Pancreas (tissue), 10 donors: ENCODE measurements at places on chromosomes 12 and 14. TPM values are rescaled to one million over a fixed set of nuclear protein-coding genes. Genes with fewer than 3 reads are reported as not detected.

- no peak for DNase-seq
Observed at GRCh38 chr14:62097824-62098223, 335.6 kb downstream of the SNAPC1 start.

- DNase-seq: peak; percentile 20
Observed at GRCh38 chr12:126069549-126070165, 1004.4 kb downstream of the AACS start.

DNA sequence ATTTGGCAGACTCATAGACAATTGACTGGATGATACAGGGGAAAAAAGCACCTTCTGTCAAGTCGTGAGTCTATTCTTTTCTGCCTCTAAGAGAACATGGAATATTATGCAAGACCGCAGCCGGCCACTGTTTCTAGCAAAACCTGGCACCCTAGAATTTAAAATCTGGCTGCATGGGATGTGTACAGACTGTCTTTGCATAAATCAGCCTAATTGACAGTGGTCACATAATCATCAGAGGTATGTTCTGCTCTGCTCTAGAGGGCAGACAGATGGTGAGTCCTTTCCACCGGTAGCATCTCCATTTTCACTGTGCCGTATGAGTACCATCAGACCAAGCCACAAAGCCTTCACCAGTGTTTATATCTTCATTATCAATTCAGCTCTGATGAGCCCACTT is 80.6 kb downstream of the KCNK10 start:
- no peak for DNase-seq

GRCh38 chr12:123713398-123713797 is 1.2 kb downstream of the ATP6V0A2 start:
- DNase-seq: no peak

- no peak for DNase-seq
Observed at GRCh38 chr14:68147303-68147702, 327.7 kb downstream of the RAD51B start.

The GPHN gene
- 22.3 TPM for total RNA-seq

GRCh38 chr14:70789961-70790360 is 19.4 kb downstream of the MAP3K9 start:
- DNase-seq: no peak

The FICD gene
- total RNA-seq: 8.8 TPM

GRCh38 chr12:114812858-114813761 is 129.1 kb upstream of the TBX3 start:
- DNase-seq: no peak

DNA sequence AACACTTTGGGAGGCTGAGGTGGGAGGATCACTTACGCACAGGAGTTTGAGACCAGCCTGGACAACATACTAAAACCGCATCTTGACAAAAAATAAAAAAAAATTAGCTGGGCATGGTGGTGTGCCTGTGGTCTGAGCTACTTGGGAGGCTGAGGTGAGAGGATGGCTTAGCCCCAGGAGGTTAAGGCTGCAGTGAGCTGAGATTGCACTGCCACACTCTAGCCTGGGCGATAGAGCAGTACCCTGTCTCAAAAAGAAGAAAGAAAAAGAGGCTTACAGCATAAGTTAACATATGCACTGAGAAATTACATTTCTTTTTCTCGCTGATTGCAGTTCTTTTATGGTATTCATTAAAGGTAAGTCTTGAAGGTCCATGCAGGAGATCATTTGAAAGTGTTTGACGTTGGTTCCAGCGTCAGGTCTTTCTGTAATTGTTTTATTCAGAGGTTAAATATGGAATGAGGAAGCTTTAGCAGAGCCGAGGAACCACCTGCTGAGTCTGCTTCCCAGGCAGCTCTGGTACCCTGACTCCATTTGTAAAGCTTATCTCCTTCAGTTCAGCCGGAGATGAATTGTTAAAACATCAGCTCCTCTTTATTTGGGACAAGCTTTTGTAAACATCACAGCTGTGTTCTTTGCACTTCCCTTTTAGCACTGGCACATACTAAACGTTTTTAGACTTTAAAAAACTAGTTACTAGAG is 18.5 kb downstream of the SFSWAP start:
- DNase-seq: no peak

DNA sequence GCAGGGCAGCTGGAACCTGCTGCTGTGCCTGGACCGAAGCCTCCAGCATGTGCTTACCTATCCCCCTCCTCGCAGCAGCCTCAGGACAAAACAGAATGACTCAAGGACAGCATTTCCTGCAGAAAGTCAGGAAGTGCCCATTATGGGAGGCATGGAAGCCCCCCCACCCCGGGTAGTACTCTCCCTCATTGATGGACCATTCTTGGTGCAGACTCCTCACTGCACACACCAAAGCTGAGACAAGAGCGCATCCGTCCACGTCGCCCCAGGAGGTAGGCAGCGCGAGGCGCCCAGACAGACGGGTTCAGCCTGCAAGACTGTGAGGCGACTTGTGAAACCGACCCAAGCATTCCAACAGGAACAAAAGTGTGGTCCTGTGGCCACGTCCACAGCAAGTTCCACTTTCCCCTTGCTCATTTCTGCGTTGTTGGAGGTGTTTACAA is 243.9 kb upstream of the ATXN7L3B start:
- no peak for DNase-seq

The KHNYN gene
- 26.8 TPM for total RNA-seq

GRCh38 chr14:50829489-50830043 is 1.4 kb downstream of the NIN start:
- no peak for DNase-seq

DNA sequence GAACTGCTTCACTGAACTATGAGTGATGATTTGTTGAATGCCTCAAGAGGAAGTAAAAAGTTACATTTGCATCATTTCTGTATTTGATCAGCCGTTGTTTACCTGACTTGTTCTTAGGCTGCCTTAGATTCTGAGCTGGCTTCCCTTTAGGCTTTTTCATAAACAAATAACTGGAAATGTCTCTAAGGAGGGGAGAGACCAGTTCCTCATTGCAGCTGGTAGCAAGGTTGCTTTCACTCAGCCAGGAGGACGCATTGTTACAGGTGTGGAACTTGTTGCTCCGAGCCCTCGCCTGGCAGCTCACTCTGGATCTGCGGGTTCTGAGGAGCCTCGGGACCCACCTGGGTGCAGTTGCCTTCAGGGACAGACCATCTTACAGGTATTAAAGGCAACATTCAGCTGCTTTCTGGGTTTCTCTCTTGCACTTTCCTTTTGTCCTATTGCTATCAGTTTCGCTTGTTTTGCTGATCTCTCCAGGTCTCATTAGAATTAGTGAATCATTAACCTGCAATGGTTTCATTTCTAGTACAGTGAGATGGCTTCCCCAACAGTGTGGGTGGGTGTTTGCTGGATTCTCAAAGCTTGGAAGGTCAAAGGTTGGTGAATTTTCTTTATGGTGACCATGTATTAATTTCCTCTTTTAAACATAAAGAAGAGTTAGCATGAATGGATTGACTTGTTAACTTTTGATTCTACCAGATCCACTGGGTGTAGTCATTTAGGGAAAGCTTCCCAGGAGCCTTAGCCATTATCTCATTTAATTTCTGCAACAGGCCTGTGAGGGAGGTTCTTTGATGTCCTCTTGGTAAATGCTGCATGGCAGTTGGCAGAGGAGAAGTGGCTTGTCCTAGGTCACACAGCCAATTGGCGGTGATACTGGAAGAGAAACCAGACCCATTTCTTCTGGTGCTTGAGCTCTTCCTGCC is at the start of gene PLEKHG7:
Gene PLEKHG7, plus strand, starts transcription at position 236 of the 926 bp plus-strand sequence. CDS start 3,643 bp downstream, outside the sequence.
- peak; percentile 34 for DNase-seq

GRCh38 chr14:51716610-51717009 is 64.9 kb downstream of the FRMD6 start:
- no peak for DNase-seq

DNA sequence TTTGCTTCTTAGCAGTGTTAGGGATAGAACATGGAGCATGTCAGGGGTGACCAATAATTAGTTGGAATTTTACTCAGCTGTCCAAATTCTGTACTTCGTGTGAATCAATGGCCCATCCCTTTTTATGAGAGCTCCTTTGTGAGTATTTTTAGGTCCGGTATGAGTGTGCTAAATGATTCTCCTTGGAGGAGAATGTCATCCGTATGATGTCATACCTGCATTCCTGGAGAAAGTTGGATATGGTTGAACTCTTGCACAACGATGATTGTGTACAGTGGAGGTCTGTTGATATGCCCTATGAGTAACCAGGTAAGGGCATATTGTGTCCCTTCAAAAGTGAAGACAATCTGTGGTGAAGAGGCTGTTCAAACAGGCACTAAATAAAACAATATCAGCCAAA is 400.8 kb downstream of the GXYLT1 start:
- DNase-seq: no peak

DNA sequence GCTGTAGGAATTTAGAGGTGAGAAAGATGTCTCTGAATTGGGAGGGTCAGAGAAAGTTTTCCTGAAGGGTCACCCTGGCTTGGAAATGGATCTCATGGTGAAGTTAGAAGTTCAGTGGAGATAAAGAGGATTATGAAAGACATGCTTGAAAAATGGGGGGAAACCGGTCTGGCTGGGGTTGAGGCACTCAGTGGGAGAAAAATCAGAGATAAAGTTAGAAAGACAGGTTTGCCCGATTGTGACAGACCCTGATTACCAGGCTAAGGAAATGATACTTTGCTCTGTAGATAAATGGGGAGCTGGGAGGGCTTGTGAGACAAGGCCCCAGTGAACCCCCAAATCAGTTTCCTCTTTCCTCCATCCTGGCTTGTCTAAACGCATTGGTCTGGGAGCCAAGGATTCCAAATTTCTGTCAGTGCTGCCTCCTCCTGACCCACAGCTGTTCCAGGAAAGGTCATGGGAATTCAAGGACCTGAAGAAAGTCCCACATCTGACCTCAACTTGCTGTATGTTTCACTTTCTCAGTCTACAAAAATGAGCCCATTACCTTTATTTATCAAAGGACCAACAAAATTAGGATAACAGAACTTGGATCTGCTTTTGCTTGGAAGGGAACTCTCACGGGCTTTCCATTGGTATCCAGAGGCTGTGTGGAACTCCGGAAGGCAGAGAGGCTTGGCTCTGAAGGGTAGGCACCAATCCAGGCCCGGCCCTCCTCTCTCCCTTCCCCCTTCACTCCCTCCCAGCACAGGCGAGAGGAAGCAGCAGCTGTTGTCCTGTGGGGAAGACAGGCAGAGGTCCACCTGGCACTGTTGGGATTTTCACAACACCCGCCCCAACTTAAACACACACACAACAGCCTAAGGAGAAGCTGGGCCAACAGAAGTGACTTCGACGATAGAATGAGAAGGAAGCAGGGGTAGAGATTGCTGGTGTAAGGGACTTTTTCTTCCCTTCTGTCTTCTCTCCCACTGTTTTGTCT is 3.4 kb upstream of the RNASE7 start:
- DNase-seq: peak; percentile 94

DNA sequence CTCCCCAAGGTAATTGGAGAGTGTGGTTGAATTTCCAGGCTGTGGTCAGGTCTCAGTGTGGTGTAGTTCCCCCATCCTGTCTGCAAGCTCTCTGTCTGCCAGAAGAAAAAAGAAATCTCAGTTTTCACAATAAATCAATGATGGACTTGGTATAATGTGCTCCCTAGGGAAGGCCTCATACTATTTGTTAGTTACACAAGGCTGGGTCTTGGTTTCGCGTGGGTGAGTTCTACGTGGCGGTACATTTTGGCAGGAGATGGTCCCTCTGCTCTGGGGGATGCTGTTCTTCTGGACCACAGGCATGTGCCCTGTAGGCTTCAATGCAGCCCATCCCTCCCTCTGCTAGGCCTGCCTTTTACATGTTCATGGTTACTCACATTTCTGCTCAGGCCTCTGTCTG is 206.4 kb upstream of the PELI2 start:
- no peak for DNase-seq

GRCh38 chr12:39915249-39915648 is 190.6 kb downstream of the SLC2A13 start:
- DNase-seq: no peak

DNA sequence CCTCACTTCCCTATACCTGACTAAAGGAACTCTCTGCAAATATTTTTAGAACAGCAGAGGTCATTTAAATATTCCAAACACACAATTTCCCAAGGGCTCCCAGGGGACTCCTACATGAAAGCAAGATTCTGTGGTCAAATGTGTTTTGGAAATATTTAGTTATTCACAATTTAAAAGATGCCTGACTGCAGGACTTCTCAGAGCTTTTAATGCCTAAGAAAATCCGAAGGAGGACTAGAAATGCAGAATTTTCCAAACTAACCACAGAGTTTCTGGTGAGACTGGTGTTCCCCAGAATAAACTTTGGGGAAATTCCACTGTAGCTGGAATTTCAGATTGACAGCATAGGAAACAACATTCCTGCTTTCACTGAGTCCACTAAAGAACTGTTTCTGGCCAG is 84.8 kb upstream of the MAP1LC3B2 start:
- DNase-seq: no peak

The KCNC2 gene
- total RNA-seq: 0.18 TPM

GRCh38 chr12:111035578-111036301 is 115.4 kb upstream of the MYL2 start:
- no peak for DNase-seq

DNA sequence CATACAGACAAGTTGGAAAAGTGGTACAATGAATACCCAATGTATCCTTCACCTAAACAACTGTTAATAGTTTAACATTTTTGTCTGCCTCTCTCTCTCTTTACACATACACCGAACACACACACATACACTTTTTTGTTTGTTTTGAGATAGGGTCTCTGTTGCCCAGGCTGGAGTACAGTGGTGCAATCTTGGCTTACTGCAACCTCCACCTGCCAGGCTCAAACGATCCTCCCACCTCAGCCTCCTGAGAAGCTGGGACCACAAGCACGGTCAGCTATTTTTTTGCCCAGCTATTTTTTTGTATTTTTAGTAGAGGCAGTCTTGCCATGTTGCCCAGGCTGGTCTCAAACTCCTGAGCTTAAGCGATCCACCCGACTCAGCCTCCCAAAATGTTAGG is 16.8 kb downstream of the ZCCHC8 start:
- no peak for DNase-seq

GRCh38 chr12:92138144-92138543 is 7.5 kb downstream of the BTG1 start:
- DNase-seq: no peak

DNA sequence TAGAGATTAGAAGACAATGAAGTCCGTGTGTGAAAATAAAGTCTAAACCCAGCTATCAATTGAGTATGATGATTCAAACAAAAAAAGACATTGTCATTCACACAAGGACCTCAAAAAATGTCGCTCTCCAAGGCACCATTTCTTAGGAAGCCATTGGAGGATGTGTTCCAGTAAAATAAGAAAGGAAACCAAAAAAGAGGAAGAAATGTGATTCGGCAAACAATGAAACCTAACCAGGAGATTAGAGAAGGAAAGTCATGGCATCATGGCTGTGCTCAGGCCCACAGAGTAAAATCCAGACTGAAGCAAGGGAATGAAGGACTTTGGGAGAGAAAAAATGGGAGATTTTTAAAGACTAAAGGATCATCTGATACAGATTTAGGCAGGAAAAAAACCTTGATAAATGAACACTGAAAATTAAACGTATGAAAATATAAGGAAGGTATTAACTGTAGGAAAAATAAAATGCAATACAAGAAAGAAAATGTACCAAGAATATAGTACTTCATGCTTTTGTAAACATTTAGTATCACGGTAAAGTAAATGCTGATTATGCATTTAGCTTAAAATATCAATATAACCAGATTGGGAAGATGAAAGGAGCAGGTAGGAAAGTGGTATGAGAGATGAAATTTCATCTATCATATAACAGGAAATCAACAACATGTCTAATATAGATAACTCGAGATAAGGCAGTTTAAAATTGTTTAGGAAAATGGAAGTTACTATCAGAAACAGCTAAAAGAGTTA is 38.2 kb upstream of the MTHFD1 start:
- DNase-seq: no peak

GRCh38 chr14:68943107-68943506 is 36.0 kb downstream of the ACTN1 start:
- DNase-seq: peak; percentile 84
